ENCODE measurements at places on chromosomes 2 and 18.

DNA sequence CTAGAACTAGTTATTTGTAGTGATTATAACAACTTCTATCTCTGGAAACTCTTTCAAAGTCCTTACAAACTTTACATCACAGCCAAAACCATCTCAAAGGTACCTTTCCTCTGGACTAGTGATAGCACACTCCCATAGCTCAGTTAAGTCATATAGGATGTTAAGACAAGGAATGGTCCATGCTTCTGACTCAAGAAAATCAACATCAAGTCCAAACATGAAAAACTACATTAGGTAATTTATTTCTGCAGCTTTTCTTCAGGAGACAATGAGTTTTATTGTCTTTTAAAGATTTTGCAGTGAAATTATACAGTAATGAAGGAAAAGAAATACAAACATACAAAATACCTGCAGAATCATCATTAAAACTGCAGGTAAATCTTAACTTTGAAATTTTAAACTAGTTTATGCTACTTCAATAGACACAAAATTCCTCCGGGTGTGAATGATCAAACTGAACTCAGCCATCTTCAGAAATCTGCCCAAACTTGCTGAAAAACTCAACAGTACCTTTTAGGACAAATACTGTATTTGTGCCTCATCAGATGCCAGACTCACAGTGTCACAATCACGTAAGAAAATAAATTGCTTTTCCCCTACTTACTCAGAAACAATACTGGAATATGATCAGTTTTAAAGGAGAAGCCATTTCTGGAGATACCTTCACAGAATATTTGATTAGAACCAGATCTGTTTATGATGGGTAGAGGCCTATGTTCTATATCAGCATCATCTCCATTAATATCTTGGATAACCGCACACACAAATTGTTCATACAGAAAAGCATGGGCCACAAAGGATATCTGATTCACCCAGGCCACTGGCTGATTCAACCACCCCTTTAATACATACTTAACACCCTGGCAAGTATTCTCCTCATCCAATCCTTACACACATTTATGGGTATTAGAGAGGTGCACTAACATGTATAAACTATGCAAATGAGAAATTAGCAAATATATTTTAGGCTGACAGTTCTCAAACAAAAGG is 2.6 kb downstream of the TMEM131 start:
- DNase-seq: no peak

DNA sequence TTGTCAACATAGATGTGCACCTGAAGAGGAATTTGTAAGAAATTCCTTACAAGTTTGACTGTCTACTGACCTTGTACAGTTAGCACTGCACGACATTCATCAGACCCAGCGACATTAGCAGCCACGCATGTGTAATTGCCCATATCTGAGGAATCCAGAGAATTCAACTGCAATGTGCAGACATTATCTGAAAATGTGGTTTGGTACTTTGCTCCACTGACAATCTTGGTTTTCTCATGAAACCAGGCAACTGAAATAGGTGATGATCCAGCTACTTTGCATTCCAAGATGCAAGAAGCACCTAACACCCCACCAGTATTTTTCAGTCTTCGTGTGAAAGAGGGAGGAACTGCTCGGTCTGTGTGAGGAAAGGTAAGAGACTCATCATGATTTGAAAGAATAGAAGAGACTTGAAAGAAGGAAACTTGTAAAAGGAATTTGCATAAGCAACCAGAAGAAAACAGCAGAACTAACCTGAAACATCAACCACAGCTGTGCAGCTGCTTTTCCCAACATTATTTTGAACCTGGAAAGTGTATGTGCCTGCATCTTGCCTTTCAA is 83.4 kb downstream of the TTN start:
- no peak for DNase-seq

DNA sequence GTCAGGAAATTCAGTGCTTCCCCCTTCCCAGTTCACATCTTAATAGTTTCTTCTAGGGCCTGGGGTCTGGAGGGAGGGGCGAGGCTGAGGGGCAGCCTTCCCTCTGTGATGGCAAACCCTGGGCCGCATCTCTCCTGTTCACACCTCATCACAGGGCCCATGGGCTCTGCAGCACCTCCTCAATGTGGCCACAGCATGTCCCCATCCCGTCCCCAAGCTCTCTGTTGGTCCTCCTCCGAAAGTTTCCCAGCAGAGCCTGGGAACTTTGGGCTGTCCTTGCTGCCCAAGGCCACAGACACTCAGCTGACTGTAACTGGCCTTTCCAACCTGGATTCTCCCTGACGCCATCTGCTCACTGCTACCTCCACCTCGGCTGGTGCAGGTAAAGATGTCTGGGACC is 112.7 kb upstream of the PTPRM start:
- no peak for DNase-seq

DNA sequence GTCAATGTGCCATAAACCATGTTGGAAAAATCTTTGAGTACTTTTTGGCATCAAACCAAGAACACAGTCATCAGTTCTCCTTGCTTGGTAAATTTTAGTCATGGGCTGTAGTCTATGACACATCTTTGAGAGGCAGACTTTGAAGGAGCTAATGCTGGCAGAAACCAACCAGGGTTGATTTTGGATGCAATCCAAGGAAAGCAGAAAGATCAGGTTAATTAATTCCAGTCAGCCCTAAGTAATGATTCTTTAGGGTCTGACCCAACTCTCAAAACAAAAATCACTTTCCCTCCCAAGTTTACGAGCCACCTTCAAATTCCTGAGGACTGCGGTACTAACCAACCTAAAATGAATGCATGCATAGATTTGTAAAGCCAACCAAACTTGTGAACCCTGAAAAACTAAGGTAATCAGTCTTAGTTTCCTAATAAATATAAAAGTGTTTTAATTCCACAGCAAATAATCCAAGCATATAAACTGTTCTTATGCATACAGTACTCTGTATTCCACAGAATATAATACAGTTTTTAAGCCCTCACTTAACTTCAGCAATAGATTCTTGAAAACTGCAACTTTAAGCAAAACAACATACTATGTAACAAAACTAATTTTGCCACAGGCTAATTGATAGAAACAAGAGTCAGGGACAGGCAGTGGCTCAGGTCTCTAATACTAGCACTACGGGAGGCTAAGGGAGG is 22.0 kb downstream of the AP1S3 start:
- peak; percentile 85 for DNase-seq

- peak; percentile 82 for DNase-seq
Measured at GRCh38 chr2:50492477-50492851, 539.5 kb downstream of the NRXN1 start.

GRCh38 chr2:76579911-76580310 is 869.2 kb upstream of the GCFC2 start:
- DNase-seq: peak; percentile 31

DNA sequence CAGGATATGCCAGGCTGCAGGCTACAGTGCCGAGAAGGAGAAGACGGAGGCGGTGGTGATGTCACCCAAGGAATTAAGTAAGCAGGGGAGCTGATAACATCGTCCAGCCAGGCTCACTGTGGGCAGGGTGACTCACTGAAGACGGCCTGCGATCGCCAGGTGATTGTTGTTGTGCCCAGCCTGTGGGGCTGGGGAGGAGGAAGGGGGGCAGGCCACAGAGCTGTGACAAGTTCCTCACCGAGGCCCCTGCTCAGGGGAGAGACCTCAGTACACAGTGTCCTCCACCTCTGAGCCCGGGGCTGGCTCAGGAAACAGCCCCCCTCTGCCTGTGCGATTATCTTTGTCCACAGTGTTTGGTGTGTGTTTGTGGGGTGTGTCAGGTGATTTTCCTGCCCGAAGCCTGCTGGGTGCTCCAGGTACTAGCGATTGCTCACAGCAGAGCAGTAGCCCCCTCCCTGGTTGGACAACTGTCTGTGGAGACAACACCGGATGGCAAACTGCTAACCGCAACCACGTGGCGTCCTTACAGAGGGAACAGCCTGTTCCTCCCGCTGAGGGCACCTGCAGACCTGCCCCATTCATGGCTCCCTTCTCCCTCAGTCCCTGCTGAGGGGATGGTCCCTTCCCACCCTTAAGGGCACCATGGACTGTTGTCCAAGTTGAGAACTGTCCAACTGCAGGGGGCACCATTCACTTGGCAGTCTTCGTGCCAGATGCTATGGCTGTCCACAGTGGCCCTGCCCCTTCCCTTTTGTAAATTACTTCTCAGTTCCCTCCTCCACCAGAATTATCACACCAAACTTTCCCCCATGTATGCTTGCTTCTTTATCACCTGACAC is 95.1 kb downstream of the ZFP36L2 start:
- peak; percentile 100 for DNase-seq

Data from osteoblast (primary cell).